ENCODE measurements at places on chromosomes 12 and 14. TPM values are rescaled to one million over a fixed set of nuclear protein-coding genes. Genes with fewer than 3 reads are reported as not detected.

Gene CLEC4D
- not detected for total RNA-seq

Gene SMCO3
- total RNA-seq, result under 0.01 TPM

Gene MYH6
- total RNA-seq, result not detected

Gene PMCH
- not detected for total RNA-seq

Gene TMEM52B
- total RNA-seq, result not detected

Gene PLA2G1B
- not detected for total RNA-seq

Gene PPM1H
- 13.4 TPM for total RNA-seq

Gene OLR1
- under 0.01 TPM for total RNA-seq

Gene SPTB
- total RNA-seq, result not detected

Gene RASAL1
- not detected for total RNA-seq

Gene GPRC5A
- 4.7 TPM for total RNA-seq

Gene KRT78
- not detected for total RNA-seq

Gene CISTR
- total RNA-seq, result not detected

Gene WDHD1
- total RNA-seq, result 9.4 TPM

Gene DDIT3
- 136 TPM for total RNA-seq

Gene RIPK3
- 11.9 TPM for total RNA-seq

Gene PIK3C2G
- total RNA-seq, result not detected

Gene MYL2
- not detected for total RNA-seq

Gene AMN
- total RNA-seq, result under 0.01 TPM

Gene PRKD1
- total RNA-seq, result 21.8 TPM

Gene TSHR
- not detected for total RNA-seq

Gene ANO2
- total RNA-seq, result under 0.01 TPM

Data from osteoblast (primary cell).